Stimulated activated CD4-positive, alpha-beta T cell treated with anti-CD3 and anti-CD28 coated beads, TNF-alpha, amount 100 ng/mL, for 1 hour (primary cell): ENCODE measurements at places on chromosomes 12 and 14.

DNA sequence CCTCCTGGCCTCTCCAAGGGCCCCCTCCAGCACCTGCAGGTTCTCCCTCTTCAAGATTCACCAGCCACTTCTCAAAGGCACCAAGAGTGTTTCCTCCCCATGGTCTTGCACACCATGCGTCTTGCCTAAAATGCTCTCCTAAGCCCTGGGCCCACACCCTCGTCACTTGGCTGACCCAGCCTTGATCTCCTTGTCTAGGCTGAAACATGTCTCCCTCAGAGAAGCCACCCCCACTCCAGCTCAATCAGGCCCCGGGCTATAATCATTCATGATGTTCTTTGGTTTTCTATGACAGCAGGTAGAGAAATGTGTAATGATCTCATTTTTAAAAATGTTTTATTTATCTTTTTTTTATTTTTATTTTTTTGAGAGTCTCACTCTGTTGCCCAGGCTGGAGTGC is 88.1 kb downstream of the EFCAB11 start:
- DNase-seq = no peak

DNA sequence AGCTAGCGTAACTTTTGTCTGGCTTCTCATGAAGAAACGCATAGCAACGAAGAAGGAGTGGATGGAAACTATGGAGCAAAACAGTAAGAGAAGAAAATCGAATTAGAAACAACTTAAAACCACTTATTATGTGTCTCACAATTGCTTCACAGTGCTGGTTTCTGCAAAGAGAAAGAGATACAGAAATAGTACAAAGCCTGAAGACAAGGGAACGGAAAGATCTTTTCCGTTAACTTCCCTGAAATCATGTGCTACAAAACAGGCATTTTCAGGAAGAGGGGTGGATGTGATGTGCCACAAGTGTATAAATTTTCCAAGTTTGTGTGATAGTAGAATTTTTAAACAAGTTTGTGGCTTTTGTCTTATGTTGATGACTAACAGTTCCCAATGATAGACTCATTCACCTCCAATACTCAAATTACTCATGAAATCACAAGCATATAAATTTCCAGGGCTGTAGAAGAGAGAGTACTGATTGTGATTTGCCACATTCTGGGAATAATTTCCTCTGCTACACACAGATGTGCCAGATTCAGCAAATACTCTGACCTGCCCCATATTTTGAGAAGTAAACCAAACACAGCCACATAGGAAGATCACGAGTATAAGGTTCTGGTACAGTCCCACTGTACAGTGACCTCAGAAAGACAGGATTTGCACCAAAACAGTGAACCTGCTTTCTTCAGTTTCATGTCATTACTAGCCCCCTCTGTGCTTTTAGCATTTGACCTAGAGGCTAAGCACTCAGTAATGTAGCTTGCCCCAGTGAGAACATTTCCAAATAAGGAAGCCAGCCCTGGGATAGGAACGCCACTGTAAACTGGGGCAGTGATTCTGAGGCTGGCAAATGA is 41.4 kb upstream of the PPFIA2 start:
- DNase-seq = no peak

- DNase-seq = no peak
These were observed 963 bp downstream of the TCTN2 start for GRCh38 chr12:123671876-123672275.

DNA sequence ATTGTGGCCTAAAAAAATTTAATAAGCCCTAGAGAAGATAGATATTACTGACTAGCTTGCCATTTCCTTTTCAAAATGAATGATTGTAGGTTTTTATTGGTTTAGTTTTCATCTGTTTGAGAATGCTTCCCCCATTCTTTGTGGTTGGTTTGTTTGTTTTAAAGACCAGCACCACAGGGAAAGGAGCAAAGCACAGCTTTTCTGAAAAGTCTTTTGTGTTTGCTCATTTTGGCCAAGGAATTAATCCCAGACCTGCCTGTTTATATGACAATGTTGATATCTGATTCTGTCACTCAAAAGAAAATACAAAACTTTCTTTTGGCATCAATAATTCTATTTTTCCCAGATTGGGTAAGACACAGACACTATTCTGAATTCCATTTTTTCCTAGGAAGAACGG is 312.5 kb upstream of the FLRT2 start:
- no peak for DNase-seq

- no peak for DNase-seq
These were observed 474.9 kb downstream of the ATP23 start for GRCh38 chr12:58416236-58416635.

- no peak for DNase-seq
These were observed 43.4 kb upstream of the ST8SIA1 start for GRCh38 chr12:22377731-22378496.
